Left renal cortex interstitium (tissue), 4 donors: ENCODE measurements at places on chromosomes 1 and 21. TPM values are rescaled to one million over a fixed set of nuclear protein-coding genes. Genes with fewer than 3 reads are reported as not detected.

DNA sequence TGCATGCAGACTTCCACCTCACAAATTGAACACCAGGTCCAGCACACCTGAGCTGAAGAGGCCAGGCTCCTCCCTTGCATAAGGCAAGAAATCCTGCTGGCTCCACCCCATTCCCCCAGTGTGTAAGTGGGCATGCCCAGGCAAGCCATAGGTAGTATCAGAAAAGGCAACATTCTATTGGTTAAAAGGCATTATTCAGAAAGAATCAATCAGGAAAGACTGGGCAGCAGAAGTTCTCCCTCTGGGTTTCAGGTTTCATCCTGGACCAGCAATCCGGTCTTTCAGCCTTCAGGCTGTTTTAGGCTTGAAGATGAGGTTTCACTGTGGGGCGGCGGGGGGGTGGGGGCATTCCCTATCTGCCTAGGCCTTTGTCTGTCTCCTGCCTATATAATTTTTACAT is 42.0 kb upstream of the LHX8 start:
- no peak for DNase-seq

DNA sequence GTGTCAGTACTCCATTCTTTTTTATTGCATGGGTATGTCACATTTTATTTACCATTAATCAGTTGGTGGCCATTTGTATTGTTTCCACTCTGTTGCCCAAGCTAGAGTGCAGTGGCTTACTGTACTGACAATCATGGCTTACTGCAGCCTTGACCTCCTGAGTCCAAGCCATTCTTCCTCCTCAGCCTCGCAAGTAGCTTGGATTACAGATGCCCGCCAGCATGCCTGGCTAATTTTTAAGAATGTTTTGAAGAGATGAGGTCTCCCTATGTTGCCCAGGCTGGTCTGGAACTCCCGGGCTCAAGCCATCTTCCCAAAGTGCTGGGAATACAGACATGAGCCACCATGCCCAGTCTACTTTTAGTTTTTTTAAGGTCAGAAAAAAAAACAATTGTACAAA is 813 bp upstream of the SFT2D2 start:
- no peak for DNase-seq

- DNase-seq: no peak
These were observed 16.9 kb upstream of the SLAMF9 start for GRCh38 chr1:159970932-159971342.

GRCh38 chr21:15444118-15444960 is 285.4 kb upstream of the USP25 start:
- no peak for DNase-seq

- no peak for DNase-seq
These were observed 23.1 kb downstream of the LGR6 start for GRCh38 chr1:202216691-202217090.

- peak; percentile 31 for DNase-seq
These were observed 612.0 kb downstream of the MATN1 start for GRCh38 chr1:30111431-30111830.

- no peak for DNase-seq
These were observed 118.6 kb upstream of the IFFO2 start for GRCh38 chr1:19074902-19075721.

- no peak for DNase-seq
These were observed 120.6 kb upstream of the KCNJ15 start for GRCh38 chr21:38136201-38136600.

GRCh38 chr1:151855933-151856332 is 2.4 kb upstream of the THEM5 start:
- no peak for DNase-seq

Gene ZP4
- polyA plus RNA-seq: not detected

DNA sequence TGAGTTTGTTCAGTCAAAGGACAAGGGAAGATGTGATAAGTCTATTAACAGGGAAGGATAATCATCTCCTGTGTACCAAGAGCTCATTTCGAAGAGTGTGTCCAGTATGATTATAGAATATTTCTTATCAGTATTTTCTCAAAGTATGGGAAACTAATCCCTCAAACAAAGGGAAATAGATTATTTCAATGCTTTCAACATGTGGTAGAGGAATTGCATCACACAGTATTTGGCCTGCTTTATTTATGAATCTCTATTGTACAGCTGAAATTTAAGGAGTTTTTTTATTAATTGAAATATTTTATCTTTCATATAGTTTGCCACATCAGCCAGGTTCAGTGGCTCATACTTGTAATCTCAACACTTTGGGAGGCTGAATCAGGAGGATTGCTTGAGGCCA is 151.0 kb downstream of the CLEC20A start:
- no peak for DNase-seq

Gene PDE4B
- polyA plus RNA-seq: 11.1 TPM

Gene CELA3B
- not detected for polyA plus RNA-seq

DNA sequence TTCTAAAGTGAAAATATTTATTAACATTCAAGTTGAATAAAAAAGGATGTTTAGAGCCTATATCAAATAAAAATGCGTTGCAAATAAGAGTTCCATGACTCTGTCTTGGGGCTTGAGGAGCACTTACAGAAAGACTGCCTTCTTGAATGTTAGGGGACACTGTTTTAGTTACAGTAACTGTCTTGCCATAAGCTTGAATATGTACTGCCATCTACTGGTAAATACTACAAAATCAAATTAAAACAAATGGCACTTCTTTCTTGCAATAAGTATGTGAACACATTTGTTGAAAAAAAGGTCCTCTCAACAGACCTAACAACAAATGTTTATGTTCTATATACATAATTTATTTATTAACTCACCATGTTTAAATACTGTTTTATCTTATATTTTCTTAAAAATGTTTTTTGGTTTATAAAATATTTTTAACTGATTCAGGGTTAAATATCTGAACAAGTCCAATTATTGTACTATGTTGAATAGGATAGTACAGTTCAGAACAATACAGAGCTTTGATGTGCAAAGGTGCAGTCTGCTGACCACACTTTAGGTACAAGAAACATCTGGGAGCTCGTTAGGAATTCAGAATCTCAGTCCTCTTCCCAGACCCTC is 199.5 kb downstream of the LRRIQ3 start:
- peak; percentile 14 for DNase-seq

DNA sequence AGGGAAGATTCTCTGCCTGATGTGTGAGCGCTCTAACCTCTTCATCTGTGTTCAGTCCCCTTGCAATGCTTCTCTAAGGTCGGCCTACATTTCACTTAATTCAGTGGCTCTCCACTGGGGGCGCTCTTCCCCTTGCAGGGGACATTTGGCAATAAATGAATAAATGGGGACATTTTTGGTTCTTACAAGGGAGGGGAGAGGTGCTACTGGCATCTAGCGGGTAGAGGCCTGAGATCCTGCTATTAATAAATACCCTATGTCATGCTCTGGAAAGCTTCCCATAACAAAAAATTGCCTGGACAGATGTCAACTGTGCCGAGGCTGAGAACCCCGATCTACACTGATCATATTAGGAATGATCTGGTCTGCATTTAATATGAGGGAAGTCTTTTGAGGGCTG is 25.9 kb upstream of the DNAJC11 start:
- DNase-seq: no peak

DNA sequence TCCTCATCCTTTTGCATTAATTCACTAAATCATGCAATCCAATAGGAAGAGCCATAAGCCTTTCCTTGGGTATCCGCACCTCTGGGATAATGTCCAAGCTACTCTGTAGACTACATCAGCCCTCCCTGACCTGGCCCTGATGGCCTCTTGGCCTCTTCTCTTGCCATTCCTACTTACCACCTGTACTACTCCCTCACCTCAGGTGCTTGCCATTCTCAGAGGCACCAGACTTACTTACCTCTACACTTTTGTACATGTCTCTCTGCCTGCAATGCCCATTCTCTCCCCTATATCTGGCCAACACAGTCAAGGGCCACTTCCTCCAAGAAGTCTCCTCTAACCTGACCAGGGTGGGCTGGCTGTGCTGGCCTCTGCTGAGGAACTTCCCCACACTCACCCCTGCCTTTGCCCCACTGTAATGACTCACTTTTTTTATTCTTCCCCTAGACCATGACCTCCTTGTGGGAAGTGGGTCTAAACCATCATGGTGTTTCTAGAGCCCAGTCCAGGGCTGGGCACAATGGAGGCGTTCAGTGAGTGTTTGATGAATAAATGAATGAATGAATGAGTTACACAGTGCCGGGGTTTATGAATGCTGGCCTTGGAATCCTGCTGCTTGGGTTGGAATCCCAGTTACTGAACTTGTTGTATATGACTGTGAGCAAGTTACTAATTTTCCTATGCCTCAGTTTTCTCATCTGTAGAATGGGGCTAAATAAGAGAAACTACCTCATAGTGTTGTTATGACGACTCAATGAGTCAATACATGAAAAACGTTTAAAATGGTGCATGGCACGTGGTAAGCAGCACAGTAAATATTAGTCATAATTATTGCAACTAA is 179.8 kb downstream of the FOXD2 start:
- DNase-seq: no peak

GRCh38 chr1:241611063-241611462 is 29.1 kb downstream of the CHML start:
- peak; percentile 40 for DNase-seq

GRCh38 chr1:87186346-87186745 is 142.3 kb upstream of the LMO4 start:
- DNase-seq: no peak

DNA sequence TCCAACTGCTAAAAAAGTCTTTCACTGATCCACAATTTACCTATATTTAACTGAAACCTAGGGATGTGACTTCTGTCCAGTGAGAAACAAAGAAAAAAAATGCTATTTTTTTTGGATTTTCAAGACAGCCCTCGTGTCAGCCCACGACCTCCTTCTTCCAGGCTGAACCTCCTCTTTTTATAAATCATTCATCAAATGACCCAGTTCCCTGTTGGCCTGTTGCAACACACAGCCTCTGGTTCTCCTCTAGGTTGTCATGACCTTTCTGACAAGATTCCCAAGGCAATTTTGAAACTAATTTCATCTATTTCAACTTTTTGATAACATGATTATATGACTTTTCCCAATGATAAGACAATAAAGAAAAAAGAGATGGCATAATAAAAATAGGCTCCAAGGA is 74.6 kb downstream of the PGBD5 start:
- no peak for DNase-seq

DNA sequence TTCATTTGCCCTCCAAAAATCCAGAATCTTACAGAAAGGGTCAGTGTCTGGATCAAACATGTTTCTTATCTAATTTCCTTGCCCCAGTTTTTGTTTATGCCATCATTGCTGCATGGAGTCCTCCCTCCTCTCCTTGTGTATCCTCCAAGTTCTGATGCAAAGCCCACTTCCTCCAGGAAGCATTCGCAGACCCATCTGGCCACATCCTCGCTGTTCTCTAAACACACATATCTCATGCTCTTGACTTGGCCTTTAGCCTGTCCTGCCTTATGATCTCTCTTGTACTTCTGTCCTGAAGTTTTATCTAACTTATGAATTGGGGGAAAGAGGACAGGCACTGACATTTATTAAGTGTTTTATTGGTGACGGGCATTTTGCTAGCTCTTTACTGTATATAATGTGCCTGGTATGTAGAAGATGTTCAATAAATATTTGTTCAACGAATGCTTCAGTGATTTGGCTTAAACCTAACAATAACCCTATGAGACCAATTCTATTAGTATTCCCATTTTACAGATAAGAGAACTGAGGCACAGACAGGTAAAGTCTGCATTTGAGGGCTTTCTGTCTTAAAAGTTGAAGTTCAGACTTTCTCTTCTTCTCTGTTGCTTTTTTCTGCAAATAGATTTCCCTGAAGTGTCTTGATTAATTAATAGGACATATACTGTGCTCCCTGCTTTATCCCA is 19.2 kb upstream of the ID3 start:
- no peak for DNase-seq

DNA sequence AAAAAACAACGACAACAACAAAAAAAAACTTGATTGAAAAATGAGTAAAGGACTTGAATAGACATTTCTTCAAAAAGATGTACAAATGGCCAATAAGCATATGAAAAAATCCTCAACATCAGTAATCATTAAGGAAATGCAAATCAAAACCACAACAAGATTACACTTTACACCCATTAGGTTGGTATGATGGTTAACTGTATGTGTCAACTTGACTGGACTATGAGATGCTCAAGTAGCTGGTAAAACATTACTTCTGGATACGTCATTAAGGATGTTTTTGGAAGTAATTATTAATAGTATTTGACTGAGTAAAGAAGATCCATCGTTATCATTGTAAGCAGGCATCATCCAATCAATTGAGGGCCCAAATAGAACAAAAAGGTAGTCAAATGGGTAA is 34.9 kb upstream of the LYPLAL1 start:
- no peak for DNase-seq

DNA sequence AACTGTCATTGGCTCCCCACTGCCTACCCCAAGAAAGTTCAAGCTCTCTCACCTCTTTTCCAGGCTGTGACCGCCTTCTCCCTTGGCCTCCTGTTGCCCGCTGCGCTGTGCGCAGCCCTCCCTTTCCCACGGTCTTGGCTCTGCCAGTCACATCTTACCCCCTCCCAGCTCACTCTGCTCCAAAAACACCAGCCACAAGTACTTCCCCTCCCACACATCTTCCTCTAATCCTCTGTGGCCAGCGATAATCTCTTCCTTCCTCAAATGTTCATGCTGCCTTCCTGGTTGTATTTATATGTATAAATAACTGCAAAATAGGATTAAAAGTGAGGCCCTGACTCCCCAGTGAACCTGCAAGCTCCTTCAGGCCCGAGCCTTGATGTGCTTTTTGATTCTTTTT is 81.8 kb downstream of the AJAP1 start:
- no peak for DNase-seq

DNA sequence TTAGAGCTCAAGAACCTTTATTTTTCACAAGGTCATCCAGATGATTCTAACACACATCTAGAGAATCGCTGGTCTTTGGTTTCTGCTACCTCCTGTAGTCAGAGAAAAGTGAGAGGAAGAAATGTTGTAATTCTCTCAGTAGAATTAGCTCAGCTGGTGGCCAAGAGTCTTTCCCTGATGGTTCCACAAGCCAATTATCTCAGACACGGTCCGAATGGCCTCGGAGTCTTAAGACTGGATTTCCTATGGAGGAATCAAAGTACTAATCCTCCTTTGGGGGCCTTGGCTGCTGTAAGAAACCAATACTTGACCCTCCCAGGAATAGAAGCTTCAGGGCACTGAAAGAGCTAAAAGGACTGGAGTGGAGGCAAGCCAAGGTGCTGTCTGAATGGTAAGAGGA is 1.8 kb downstream of the TMEM81 start:
- no peak for DNase-seq

- DNase-seq: no peak
These were observed 46.3 kb downstream of the COL18A1 start for GRCh38 chr21:45451091-45451740.

GRCh38 chr1:220323717-220324116 is 51.5 kb upstream of the RAB3GAP2 start:
- DNase-seq: no peak
